ENCODE measurements at places on chromosomes 11 and 22. TPM values are rescaled to one million over a fixed set of nuclear protein-coding genes. Genes with fewer than 3 reads are reported as not detected.
A peak's percentile ranks its signal among the peaks of the same experiment; 100 is the strongest.

GRCh38 chr11:124036666-124037065, 4.5 kb downstream of the OR10G7 start:
- DNase-seq, result no peak

DNA sequence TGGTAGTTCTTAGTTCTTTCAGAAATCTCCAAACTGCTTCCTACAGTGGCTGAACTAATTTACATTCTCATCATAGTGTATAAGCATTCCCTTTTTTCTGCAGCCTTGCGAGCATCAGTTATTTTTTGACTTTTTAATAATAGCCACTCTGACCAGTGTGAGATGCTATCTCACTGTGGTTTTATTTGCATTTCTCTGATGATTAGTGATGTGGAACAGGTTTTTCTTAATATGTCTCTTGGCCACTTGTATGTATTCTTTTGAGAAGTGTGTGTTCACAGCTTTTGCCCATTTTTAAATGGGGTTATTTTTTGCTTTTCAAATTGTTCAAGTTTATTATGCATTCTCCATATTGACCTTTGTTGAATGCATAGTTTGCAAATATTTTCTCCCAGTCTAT, 459.3 kb downstream of the NTM start:
- no peak for DNase-seq

GRCh38 chr11:113681711-113682413, 24.2 kb downstream of the TMPRSS5 start:
- no peak for DNase-seq

GRCh38 chr22:32050678-32051515, 7.8 kb downstream of the SLC5A1 start:
- DNase-seq, result no peak

DNA sequence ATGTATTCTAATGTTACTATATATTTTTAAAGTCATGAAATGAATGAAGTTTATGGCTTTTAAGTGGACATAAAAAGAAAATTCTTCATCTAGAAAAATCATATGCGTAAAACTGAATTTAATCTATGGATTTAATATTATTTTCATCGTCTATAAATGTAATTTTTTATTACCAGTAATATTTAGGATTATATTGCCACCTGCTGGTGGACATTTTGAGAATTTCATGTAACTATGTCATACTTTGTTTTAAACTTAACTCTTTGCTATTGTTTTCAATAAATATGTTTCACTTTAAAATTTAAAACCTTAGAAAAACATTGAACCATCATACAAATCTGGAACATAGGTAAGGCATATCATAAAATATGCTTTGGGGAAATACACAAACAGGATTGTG, 66.5 kb upstream of the CEP126 start:
- DNase-seq, result no peak

DNA sequence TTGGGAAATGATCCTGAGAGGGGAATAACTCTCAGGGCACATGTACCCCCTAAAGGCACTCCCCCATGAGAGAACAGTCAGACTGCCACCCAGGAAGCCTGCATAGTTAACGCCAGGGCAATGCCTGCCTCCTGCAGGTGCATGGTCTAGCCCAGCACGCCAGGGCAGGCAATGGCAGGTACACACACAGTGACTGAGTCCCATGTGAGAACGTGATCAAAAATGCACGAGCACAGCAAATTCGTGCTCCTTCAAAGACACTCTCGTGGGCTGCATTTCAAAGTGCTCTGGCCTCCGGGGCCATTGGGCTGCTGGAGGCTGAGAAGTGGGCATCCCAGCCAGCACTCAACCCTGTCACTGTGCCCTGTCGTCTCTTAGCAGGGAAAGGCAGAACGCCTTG, 79.7 kb downstream of the SHANK2 start:
- no peak for DNase-seq

- DNase-seq, result no peak
Observed at GRCh38 chr11:19874266-19874665, 161.6 kb downstream of the NAV2 start.

- DNase-seq, result no peak
Observed at GRCh38 chr22:17152971-17153370, 6.1 kb downstream of the HDHD5 start.

DNA sequence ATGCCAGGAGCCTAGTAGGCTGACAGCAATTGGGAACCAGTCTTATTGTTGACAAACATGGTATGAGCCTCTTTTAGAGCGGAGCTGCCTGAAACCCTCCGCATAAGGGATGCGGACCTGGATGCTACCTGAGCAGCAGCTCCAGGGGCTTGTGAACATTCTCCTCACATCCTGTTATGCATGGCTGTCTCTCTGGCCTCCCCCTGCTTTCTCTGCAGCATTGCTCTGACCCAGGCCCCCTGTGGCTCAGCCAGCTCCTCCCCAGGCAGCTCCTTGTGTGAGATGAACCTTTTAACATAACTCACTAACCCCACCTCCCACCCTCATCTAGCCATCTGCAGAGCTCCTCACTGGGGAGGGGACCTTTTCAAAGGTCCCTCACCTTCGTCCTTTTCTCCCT, 6.0 kb downstream of the BMAL1 start:
- no peak for DNase-seq

- DNase-seq, result no peak
Observed at GRCh38 chr11:60155931-60156330, 27.0 kb downstream of the MS4A6A start.

DNA sequence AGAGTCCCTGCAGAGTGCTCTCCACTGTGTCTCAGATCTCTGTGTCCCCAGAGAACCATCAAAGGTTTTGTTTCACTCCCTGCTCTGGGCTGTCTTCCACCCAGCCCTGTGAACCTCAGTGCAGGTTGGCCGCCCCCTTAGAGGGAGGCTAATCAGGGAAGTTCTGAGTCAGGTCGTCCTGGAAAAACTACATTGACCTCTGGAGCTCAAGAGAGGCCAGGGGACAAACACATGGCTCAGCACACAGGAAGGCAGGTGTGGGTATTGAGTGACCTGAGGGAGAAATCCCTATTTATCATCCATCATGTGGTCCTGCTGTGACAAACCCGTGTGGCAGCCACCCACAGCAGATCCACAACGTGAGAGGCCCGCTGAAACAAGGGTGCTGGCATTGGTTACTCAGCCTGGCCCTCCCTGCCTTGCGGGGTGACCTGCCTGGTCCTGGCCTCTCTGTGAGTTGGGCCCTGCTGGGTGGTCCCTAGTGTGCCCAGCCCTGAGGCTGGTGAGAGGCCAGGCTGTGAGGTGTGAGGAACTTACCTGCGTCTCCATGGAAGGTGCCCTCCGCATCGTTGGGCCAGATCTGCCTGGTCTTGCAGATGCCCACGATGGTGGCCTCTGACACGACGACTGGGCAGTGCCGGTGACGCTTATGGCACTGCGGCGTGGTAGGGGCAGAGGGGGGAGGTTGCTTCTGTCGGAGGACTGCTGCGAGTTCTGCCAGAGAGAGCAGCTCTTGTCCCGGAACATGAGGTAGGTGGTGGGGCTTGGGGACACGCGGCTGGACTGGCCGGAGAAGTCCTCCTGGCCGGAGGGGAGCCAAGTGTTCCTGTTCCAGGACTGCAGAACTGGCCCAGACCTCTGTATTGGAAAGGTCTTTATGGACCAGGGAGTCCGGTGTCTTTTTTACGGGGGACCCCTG, 669 bp upstream of the BCR start:
- no peak for DNase-seq

DNA sequence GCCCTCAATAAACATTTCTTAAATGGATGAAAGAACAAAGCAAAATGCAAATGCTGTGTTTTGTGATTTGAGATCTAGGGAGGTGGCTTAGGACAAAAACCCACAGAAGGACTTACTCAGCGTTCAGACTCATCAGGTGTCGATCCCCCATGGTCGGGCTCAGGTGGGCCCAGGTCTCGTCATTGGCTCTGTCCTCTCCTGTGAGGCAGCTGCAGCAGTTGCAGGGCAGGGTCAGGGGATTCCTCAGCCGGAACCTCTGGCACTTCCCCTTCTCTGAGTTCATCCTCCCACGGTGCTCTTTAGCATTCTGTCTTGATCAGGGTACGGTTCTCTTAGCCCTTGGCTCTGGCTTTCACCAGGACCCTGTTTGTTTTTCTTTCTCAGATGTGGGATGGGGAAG, 14.0 kb upstream of the ACR start:
- DNase-seq, result no peak

GRCh38 chr11:6546735-6547134, 49.7 kb downstream of the DNHD1 start:
- no peak for DNase-seq

GRCh38 chr11:130599073-130599654, 150.7 kb downstream of the ADAMTS15 start:
- DNase-seq, result no peak

GRCh38 chr11:3035333-3035732, 21.9 kb downstream of the CARS1 start:
- no peak for DNase-seq

- no peak for DNase-seq
Observed at GRCh38 chr11:13207665-13208594, 69.7 kb upstream of the BMAL1 start.

- DNase-seq, result no peak
Observed at GRCh38 chr11:72753341-72754148, 1.3 kb upstream of the ARAP1 start.

- no peak for DNase-seq
Observed at GRCh38 chr11:85431319-85431718, 195.8 kb downstream of the DLG2 start.

GRCh38 chr11:74055938-74056337, 47.1 kb upstream of the UCP3 start:
- no peak for DNase-seq

- no peak for DNase-seq
Observed at GRCh38 chr11:127552446-127552845, 551.9 kb upstream of the KIRREL3 start.

- no peak for DNase-seq
Observed at GRCh38 chr11:126776119-126776518, 224.5 kb downstream of the KIRREL3 start.

- DNase-seq, result no peak
Observed at GRCh38 chr11:79508461-79508860, 67.6 kb upstream of the TENM4 start.

GRCh38 chr11:93394488-93394887, 63.9 kb downstream of the DEUP1 start:
- DNase-seq, result no peak

GRCh38 chr11:10927538-10927937, 69.7 kb upstream of the ZBED5 start:
- no peak for DNase-seq

- DNase-seq, result no peak
Observed at GRCh38 chr22:19438298-19438697, 6.0 kb downstream of the MRPL40 start.

DNA sequence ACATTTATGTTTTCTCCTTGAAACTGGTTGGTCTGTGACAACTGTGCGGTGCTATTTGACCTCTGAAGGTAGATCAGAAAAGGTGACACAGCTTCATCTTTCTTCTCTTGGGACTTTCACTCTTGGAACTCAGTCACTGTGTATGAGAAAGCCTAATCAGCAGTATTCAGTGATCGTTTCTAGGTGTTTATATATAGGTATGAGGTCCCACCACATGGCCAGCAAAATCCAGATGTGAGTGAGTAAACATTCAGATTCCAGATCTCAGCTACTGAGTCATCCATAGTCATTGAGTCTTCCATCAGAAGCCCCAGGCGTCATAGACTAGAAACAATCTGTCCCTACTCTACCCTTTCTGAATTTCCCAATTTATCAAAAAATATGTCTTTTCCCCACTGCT, 117.3 kb upstream of the CTSC start:
- DNase-seq, result no peak

DNA sequence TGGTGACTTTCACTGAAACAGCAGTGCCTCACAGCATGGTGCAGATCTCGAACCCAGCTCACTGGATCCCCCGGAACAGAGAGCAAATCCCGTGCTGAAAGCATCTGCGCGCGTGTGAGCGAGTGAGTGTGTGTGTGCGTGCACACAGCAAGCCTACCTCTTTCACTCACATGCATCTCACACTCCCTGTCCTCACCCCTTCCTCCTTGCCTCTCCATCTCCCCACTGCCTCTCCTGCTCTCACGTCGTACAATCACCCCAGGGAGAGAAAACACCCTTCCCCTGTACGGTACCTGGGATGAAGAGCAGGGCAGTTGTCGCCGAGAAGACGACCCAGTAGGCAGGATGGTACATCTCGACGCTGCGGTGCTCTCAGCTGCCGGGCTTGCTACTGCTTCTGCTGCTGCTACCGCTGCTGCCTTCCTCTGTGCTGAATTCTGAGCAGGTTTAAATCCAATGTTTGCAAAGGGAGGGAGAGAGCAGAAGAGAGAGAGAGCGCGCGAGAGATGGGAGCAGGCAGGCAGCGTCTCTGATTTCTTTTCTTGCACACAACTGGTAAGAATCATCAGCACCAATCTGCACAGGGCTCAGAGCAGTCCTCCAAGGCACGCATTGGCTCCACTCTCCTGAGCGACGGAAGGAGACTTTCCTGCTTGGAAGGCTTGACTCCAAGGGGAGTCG, at the start of gene OPCML:
TSS of gene OPCML (minus strand) at position 531 of the 681 bp plus-strand sequence.
- DNase-seq, result no peak

GRCh38 chr11:123707606-123708205, 33.8 kb downstream of the ZNF202 start:
- peak; percentile 66 for DNase-seq

DNA sequence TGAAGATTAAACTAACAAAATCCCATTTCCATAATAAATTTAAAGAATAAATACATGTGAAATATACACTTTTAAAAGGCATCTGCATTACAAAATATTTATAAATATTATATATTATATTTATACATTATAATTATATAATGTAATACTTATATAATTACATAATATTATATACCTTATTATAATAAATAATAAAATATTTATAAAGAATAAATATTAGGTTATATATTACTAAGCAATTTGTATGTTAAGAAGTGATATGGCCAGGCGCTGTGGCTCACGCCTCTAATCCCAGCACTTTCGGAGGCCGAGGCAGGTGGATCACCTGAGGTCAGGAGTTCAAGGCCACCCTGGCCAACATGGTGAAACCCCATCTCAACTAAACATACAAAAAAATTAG, 97.8 kb downstream of the CADM1 start:
- DNase-seq, result no peak

- DNase-seq, result no peak
Observed at GRCh38 chr22:31821572-31821971, 67.8 kb downstream of the DEPDC5 start.

SNX32 gene
- total RNA-seq, result 1.9 TPM

KDM2A gene
- total RNA-seq, result 67.4 TPM

LRP5 gene
- total RNA-seq, result 43.4 TPM

PRODH gene
- 0.09 TPM for total RNA-seq

CHRM1 gene
- total RNA-seq, result not detected

TEX12 gene
- total RNA-seq, result not detected

SLC29A2 gene
- total RNA-seq, result 38.7 TPM

OMP gene
- not detected for total RNA-seq

INSC gene
- total RNA-seq, result 2.6 TPM

EED gene
- 41.8 TPM for total RNA-seq

OR4D5 gene
- not detected for total RNA-seq

SULT4A1 gene
- total RNA-seq, result 6.3 TPM

VPREB3 gene
- total RNA-seq, result not detected

KCNE3 gene
- total RNA-seq, result 2.2 TPM

RFPL3 gene
- total RNA-seq, result not detected

ASPHD2 gene
- 4.5 TPM for total RNA-seq

CRACR2B gene
- 2.7 TPM for total RNA-seq

SCGB1C1 gene
- not detected for total RNA-seq

CDC42BPG gene
- 3.0 TPM for total RNA-seq

ART1 gene
- total RNA-seq, result not detected

NRXN2 gene
- 8.5 TPM for total RNA-seq

ME3 gene
- total RNA-seq, result 18.9 TPM

TSPAN32 gene
- total RNA-seq, result not detected

Measured in neural crest cell (in vitro differentiated cells).